Activated naive CD8-positive, alpha-beta T cell treated with anti-CD3 and anti-CD28 coated beads for 36 hours (primary cell): ENCODE measurements at places on chromosomes 3 and 15. TPM values are rescaled to one million over a fixed set of nuclear protein-coding genes. Genes with fewer than 3 reads are reported as not detected.

The IL17RE gene
- total RNA-seq: 1.2 TPM

DNA sequence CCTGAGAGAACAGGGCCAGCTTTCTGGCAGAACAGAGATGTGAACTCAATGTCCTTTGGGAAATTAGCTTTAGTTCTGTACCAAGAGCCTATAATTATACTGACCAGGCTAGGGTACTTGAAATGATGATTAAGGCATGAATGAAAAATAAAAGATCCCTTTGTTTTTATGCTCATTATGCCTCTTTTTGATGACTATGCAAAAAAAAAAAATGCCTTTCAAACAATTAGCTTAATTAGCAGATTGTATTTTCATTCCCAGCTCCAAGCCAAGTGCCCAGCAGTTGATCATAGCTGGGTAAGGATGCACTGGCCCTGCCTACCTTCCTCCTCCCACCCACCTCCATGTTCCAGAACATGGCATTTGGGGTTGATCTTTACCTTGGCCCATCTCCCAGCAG is 56.8 kb downstream of the LYZL4 start:
- DNase-seq: no peak

- no peak for DNase-seq
These were observed 255.5 kb downstream of the UACA start for GRCh38 chr15:70507772-70508371.

- no peak for DNase-seq
These were observed 9.8 kb upstream of the PLSCR1 start for GRCh38 chr3:146554151-146554760.

- no peak for DNase-seq
These were observed 25.3 kb downstream of the EPHB3 start for GRCh38 chr3:184586851-184587250.

DNA sequence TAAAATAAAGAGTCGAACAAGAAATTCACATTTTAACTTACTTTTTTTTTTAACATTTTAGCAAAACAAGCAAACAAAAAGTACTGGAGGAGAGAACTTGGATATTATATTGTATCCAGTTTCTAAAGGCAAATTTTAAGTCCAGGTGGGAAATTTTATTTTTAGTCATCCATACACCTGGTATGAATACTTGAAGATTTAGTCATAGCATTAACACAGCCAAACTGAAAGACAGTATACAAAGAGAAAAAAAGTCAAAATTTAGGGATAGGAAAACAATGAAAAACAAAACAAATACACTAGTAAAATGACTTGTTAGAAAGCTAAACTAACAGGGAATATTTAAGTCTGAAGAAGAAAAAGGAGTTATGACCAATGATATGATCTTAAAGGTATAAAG is 69.1 kb downstream of the PROS1 start:
- no peak for DNase-seq

The ZMYND10 gene
- 0.39 TPM for total RNA-seq

The PLIN1 gene
- total RNA-seq: 0.23 TPM

The ABHD10 gene
- 56.2 TPM for total RNA-seq

The DNASE1L3 gene
- total RNA-seq: not detected

GRCh38 chr15:64905119-64905831 is 6.4 kb upstream of the ANKDD1A start:
- DNase-seq: peak; percentile 81

GRCh38 chr3:194736277-194736895 is 50.7 kb downstream of the FAM43A start:
- no peak for DNase-seq

DNA sequence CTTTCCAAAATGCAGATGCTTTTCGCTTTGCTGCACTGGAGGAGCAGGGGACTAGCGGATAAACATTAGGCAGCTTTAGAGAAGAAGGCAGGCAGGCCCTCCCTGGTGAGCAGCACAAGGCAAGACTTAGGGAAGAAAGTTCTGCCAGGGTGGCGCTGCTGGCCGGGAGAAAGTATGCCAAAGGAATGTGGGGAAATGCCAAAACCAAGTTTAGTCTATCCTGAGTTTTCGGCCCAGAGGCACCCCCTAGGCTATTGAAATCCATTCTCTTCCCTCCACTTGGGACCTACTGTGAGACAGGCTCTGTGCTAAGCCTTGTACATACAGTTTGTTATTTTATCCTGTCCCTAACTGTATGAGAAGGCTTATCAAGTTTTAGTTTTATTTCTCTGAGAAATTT is 9.2 kb downstream of the SHC4 start:
- DNase-seq: no peak
